ENCODE measurements at places on chromosomes 3 and 15.
A peak's percentile ranks its signal among the peaks of the same experiment; 100 is the strongest.

DNA sequence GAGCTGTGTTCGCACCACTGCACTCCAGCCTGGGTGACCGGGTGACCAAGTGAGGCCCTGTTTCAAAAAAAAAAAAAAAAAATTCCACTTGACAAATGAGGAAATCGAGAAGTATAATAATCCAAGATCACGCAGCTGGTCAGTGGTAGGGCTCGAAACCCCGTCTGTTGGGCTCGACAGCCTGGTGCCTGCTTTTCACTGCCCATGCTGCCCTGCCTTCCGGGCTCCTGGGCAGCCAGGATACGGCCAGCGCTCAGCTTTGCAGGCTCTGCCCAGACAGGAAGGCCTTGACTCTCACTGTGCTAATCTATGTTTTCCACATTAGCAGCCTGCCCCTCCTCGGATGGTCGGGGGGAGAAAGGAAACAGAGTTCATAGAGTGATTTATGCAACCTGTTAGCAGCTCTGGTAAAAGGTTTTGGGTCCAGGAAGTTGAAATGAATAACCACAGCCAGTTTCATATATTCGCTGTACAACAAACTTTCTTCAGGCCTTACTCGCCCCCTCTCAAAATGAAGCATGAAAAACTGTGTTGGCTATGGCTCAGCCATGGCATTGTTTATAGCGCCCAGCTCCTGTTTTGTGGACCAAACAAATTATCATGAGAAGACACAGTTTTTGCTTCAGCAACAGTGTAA lies 108.8 kb downstream of the XXYLT1 start:
- DNase-seq, result no peak

DNA sequence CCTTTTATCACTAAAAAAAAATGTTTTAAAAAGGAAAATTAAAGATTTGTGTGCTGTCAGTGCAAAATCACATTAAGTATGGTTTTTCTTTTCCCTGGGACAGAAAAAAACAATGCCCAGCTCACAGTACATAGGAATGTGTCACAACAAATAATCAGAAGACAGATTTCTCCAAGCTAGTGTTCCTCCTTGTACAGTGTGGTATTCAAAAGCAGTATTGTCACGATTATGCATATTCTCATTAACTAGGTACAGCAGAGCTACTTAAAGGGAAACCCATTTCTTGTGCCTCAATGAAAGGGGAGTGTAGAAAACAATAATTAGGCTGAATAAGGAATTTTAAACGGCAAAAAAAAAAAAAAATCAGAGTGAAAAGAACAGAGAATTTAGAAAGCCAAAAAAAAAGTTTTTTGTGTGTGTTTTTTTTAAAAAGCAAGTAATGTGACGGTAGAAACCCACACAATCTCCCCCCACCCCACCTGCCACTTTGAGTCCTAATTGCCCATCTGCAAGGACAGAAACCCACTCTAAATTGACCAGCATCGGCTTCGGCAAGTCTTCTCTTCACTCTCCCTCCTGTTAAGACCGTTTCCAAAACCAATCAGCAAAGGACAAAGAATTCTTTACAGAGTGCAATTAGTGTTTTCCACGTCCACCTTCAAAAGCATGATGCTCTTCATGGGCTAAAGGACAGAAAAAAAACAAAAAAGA lies 41.0 kb downstream of the EIF4E3 start:
- no peak for DNase-seq

- no peak for DNase-seq
Measured at GRCh38 chr3:71078723-71079525, 504.6 kb downstream of the FOXP1 start.

DNA sequence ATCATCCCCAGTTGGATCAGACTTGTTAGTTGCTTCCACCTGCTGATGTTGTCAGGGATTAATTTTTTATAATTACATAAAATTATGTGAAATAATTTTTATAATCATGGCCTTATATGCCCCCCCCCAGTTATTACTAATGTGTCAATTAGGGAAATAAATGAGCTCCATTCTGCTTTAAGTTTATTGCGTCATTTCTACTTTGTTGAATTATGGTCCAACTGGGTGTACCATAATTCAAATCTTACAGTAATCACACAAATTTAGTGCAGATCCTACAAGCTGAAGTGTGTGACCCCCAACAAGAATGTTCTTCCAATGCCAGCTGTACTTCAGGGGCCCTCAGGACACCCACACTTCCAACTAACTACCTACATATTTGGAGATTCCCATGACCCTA lies 7.5 kb upstream of the NDN start:
- no peak for DNase-seq

GRCh38 chr3:175748087-175748730 lies 889.1 kb downstream of the NAALADL2 start:
- no peak for DNase-seq

- DNase-seq, result no peak
Measured at GRCh38 chr3:12679468-12679867, 15.6 kb upstream of the RAF1 start.

GRCh38 chr15:54017959-54018358 lies 39.7 kb downstream of the UNC13C start:
- no peak for DNase-seq

DNA sequence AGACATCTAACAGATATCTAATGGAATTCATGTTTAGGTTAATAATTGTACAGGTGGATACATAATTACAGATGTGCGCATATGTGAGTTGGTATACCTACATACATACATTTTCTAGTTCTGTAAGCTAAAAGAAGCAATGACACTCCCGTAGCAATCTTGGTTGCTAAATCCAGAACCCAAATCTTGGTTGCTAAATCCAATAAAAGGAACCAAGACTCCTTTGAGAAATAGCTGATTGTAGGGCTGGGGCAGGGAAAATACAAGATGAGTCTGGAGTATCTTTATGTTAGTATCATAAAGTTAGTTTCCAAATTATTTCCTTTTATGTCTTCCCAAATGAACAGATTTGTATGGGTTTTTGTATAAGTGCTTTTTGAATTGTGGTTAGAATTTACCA lies 135.2 kb downstream of the TMCC1 start:
- no peak for DNase-seq

DNA sequence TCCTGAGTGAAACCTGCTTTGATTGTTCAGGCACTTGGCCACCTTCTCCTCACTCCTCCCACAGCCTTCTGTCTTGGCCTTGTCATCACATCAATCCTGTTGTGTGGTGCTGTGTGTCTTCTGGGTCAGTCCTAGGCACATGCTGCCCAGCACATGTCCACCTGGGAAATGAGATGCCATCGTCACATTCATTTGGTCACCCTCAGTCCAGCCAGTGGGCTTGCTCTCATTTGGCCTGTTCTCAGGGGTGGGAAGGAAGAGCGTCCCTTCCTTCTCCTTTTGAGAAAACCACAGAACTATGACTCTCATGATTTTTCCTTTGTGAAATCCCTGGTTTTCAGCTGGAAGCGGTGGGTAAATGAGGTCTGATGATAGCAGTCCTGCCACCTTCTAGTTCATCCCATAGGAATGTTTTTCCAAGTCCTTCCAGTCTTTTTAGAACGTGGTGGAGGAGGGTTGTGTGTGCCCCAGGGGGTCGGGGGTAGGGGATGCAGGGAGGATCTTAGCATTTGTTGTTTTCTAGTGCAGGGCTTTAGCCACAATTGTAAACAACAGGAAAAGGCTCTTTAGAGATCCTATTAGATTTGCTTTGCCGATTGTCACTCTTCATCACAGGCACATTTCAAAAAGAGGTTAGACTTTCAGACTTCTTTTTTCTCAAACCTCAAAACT lies 8.4 kb upstream of the PLA1A start:
- DNase-seq, result no peak

DNA sequence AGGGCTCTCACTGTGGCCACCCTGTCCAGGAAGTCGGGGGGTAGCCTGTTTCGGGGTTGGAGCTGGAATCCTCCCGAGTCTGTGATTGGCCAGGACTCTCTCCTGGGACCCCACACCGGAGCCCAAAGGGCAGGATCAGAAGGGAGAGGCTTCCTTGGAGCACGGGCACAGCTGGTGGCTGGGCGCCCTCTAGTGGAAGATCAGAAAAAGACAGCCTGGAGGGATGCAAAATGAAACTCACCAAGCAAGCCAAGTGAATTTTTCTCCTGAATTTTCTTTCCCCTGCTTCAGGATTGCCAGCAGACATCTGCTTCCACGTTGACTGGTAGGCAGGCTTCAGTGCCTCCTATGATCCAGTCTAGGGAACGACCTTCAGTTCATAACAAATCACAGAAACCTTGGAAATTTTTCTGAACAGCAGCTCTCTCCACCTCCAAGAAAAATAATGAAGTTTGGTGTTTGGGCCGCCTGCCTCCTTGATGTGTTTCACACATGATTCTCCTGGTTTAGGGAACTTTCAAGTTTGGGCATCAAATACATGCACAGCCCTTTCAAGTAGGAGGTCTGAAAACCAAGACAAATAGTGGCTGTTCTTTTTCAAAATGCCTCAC lies 224.6 kb downstream of the VPS13C start:
- DNase-seq, result peak; percentile 61

- no peak for DNase-seq
Measured at GRCh38 chr15:23438816-23439466, 8.1 kb downstream of the GOLGA6L2 start.

DNA sequence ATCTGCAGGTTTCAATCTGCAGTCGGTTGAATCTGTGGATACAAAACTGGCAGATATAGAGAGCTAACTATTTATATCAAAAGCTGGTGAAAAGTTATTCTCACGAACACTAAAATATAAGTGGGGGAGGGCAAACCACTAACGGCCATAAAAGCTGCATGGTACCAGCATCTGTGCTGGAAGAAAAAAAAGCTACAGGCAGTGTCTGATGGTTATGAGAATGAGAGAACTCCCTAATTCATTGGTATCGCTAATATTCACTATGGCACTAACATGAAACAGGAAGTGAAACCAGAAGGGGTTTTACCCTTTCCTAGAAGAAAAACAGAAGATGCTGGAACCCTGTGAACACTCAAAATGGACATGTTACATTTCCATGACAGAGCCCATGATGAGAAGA lies 15.9 kb downstream of the CEP70 start:
- no peak for DNase-seq

GRCh38 chr3:127760361-127760760 lies 62.0 kb downstream of the MGLL start:
- DNase-seq, result no peak

- DNase-seq, result no peak
Measured at GRCh38 chr3:42814246-42814645, 5.0 kb downstream of the ACKR2 start.

DNA sequence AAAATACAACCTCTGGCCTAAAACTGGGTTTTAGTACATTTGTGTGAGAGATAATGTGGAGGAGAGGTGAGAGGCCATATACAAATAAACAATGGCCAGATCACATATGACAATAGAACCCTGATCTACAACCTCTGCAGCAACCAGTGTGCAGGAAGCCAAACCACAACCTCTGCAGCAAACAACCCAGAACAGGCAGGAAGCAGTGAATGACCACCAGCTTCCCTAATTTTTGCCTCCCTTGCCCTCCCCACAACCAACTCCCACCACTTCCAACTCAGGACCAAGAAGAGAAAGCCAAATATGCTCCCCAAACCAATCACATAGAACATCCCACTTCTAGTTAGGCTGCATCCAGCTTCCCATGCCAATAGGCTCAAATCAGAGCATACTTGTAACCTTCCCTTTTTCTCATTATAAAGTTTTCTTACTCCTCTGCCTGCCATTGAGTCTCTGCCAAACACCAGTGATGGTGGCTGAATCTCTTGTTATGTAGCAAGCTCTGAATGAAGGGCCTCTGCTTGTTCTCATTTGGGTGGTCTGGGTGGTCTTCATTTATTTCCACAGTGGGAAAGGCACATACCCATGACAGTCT lies 102.6 kb upstream of the GAP43 start:
- DNase-seq, result no peak

DNA sequence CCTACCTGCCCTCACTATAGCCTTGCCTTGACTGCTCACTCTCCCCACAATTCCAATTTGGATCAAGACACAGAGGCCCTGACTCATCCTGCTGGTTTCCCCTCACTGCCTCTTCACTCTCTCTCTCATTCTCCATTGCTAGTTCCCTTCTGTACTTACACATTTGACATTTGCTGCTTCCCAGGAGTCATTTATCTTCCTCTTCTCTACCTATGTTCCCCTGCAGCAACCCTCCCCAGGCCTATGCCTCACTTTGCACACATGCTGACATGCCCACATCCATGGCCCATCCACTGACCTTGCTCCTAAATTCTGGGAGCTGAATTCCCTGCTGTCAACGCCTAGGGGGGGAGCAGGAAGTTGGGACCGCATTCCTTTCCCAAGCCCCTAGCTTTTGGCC lies 82.2 kb downstream of the SRGAP3 start:
- no peak for DNase-seq

GRCh38 chr15:84919106-84919667 lies 34.7 kb downstream of the SLC28A1 start:
- DNase-seq, result no peak

- no peak for DNase-seq
Measured at GRCh38 chr3:197603317-197603933, 47.7 kb upstream of the BDH1 start.

- no peak for DNase-seq
Measured at GRCh38 chr3:50450209-50450921, 53.1 kb downstream of the CACNA2D2 start.

DNA sequence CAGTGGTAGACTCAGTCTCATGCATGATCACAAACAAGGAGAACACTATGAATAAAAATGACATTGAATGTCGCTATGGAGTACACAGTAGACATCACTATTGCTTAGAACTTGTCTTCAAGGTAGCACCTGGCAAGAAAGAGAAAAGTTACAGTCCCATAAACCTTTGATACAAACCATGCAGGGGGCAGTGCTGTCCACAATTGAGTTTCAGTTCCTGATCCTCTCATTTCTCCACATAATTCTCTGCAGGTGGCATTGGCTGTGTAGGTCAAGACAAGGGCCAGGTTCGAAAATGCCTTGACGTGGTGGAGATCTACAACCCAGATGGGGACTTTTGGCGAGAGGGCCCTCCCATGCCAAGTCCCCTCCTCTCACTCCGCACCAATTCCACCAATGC lies 47.9 kb downstream of the KBTBD12 start:
- DNase-seq, result no peak

DNA sequence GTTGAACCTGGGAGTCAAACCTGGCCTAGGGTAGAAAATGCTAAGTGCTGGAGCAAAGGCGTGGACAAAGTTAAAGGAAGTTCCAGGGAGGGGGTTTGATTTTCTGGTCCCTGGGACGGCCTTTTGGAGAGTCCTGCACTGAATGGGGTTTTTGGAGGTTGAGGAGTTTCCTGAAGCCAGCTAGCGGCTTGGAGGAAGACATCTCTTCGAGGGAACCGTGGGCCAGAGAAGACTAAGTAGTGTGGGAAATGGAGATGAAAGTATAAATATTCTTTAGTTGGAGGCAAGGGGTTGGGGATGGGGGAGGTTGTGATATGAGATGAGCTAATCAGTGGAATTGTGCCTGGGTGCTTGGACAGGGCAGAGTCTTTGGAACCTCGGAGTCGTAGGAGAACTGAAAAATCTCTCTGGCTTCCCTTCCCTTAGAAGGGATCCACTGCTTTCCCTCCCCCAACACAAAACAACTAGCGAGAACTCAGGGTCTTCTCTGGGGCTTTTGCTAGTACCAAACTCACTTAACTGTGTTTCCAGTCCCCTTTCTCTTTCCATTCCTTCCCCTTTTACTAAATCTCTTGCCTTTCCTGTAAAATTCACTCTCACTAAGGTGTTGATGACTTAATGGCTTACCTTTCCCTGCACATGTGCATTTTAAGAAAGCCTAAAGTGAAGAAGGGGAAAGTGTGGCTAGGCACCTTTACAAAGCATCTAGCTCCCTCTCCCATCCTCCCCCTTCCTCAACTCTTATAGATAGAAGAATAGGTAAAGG lies 1.0 kb downstream of the LPP start:
- DNase-seq, result no peak
